Uterus (tissue), 4 donors: ENCODE measurements at places on chromosomes 1 and 21.

DNA sequence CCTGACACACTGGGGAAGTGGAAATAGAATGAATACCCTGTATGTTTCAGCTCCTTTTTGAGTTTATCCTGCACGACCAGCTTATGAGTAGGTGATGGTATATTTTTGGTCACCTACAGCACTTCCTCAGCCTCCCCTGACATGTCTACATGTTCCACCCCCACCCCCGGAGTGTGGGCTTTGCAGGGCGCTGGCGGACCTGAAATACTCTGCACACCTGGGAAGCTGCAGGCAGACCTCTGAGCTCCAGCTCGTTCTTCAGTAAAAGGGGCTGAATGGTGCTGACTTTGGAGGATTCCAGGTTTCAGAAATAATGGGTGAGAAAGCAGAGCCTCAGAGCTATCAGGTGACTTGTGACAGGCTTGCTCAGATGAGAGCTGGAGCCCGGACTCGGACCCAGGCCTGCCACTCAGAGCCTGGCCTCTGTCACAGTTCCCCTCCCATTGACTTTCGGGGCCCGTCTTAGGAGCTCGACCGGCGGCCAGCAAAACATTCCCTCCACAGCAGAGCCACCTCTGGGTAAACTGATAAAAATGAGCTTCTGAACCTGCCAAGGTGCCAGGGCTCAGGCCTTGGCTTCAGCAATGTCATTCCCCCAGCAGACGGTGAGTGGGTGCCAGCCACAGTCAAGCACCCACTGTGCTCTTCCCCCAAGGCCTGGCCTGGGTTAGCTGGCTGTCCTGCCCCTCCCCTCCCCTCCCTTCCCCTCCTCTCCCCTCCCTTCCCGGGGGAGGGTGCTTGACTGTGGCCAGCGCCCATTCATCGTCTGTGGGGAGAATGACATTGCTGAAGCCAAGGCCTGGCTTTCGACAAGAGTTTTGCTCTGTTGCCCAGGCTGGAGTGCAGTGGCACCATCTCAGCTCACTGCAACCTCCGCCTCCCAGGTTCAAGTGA, 30.1 kb downstream of the DOP1B start:
- no peak for DNase-seq

GRCh38 chr1:55214934-55215193, 300 bp downstream of the USP24 start:
- DNase-seq = peak; percentile 38

GRCh38 chr1:209062863-209063262, 520.7 kb upstream of the CAMK1G start:
- no peak for DNase-seq

GRCh38 chr1:47592296-47593012, 154.6 kb downstream of the FOXD2 start:
- no peak for DNase-seq

DNA sequence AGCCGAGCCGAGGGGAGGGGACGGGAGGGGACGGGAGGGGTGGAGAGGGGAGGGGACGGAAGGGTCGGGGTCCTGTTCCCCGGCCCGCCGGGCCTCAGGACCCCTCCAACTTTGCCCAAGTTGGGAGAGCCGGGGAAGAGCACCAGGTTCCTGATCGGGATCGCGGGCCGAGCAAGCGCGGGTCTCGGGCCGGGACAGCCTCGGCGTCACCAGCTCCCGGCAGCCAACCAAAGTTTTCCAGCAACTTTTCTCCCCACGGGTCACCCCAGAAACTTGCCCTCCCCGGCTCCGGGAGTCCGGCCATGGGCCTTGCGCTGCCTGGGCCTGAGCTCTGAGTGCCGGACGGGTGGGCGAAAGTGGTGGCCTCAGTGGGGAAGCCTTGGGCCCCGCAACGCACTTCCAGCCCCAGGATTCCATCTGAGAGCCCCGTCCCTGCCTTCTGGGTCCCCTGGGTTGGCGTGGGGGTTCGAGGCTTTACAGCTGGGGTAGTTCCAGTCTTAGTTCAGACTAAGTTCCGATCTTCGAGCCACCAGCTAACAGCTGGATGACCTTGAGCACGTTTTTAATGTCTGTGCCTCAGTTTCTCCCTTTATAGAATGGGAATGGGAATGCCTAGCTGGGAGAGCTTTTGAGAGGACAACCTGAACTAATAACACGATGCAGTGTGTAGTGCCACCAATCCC, 458 bp downstream of the ZC3H12A start:
- DNase-seq = no peak

- DNase-seq = no peak
Measured at GRCh38 chr21:41763398-41763931, 3.4 kb downstream of the RIPK4 start.

DNA sequence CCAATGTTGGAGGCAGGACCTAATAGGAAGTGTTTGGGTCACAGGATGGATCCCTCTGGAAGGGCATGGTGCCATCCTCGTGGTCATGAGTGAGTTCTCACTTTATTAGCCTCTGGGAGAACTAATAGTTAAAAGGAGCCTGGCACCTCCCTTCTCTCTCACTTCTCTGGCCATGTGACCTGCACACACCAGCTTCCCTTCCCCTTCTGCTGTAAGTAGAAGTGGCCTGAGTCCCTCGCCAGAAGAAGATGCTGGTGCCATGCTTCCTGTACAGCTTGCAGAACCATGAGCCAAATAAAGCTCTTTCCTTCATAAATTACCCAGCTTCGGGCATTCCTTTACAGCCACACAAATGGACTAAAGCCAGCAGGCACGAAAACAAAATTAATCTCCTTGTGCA, 23.6 kb downstream of the ACOT7 start:
- no peak for DNase-seq

DNA sequence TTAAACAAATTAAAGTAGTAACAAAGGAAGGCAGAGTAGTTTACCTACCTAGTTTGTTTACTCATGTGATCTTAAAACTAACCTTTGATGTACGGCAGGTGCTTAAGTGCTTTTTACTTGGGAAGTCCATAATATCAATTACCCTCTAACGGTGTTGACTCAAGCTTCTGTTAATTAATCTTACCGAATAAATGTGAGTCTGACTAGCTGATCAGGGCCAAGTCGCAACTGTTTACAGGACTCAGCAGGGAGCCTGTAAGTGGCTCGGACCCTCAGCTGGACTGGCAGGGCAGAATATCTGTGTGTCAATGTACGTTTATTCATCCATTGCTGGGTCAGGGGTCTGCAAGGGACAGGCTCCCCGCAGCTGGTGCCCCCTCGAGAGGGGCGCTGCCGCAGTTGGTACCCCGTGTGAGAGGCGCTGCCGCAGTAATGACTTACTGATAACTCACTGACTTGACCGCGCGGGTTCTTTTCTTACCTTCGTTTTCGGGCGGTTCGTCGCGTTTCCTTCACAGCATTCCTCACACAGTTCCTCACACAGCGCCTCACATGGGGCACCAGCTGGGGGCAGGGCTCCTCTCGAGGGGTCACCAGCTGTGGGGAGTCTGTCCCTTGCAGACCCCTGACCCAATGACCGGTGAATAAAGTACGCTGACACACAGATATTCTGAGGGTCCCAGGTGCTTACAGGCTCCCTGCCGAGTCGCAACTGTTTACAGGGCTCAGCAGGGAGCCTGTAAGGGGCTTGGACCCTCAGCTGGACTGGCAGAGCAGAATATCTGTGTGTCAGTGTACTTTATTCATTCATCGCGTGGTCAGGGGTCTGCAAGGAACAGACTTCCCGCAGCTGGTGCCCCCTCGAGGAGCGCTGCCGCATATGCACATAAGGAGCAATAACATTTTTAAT, 3.0 kb downstream of the FMO1 start:
- DNase-seq = peak; percentile 34

DNA sequence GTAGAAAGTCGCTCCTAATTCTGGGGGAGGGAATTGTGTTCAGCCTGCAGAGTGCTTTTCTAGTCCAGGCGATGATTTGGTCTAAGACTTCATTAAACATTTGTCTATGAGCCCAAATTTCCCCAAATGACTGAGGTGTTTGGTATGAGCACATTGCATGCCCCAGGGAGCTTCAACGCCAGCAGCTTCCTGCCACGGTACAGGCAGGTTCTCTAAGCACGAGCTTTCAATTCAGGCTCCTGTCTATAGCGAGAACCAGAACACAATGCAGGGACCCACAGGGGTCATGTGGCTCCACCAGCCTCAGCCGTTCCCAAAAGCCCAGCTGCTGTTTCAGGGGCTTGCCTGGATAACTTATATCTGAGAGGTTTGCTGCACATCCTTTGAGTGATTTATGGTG, 34.1 kb upstream of the H6PD start:
- DNase-seq = no peak

- DNase-seq = no peak
Measured at GRCh38 chr1:20137604-20138003, 1.5 kb upstream of the PLA2G2F start.

DNA sequence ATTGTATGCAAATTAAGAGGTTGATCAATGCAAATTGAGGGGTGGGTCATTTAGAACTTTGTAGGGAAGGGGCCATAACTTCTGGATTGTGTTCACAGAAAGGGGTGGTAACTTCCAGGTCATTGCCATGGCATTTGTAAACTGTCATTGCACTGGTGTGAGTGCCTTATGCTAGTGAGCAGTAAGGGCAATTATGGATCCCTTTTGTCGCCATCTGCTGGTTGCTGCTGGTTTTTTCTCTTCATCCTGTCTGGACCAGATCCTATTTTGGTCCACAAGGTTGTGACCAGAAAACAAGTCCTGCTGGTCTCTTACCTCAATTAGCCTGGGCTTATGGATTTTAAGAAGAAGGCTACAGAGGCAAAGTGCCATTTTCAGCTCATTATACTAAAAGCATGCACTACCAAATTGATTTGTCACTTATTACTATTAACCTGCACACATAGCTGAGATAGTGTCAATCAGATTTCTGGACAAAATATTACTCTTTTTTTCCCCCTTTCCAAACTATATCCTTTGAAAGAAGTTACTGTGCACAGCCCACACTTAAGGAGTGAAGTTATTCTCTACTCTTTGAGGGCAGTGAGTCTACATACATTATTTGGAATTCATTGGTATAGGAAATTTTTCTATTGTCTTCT, 196.2 kb downstream of the ZC3H11B start:
- DNase-seq = peak; percentile 40

DNA sequence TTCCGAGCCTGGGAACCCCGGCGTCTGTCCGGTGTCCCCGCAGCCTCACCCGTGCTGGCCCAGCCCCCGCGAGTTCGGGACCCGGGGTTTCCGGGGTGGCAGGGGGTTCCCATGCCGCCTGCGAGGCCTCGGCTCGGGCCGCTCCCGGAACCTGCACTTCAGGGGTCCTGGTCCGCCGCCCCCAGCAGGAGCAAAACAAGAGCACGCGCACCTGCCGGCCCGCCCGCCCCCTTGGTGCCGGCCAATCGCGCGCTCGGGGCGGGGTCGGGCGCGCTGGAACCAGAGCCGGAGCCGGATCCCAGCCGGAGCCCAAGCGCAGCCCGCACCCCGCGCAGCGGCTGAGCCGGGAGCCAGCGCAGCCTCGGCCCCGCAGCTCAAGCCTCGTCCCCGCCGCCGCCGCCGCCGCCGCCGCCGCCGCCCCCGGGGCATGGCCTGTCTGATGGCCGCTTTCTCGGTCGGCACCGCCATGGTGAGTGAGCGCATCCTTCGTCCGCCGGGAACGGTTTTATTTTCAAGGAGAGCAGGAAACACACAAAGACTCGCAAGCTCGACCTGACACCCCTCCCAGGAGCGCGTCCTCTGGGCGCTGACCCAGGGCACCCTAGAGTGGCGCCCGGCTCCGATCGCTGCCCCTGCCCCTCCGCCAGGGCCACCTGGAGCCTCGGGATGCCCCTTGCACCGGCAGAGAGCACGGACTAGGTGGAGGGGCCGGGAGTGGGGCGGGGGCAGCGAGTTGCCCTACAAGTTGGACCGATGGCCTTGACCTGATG, at the start of gene ABCG1:
ABCG1 (plus strand) TSS at position 305 of the 770 bp plus-strand sequence; CDS start at position 428, 123 bp downstream.
- DNase-seq = no peak

DNA sequence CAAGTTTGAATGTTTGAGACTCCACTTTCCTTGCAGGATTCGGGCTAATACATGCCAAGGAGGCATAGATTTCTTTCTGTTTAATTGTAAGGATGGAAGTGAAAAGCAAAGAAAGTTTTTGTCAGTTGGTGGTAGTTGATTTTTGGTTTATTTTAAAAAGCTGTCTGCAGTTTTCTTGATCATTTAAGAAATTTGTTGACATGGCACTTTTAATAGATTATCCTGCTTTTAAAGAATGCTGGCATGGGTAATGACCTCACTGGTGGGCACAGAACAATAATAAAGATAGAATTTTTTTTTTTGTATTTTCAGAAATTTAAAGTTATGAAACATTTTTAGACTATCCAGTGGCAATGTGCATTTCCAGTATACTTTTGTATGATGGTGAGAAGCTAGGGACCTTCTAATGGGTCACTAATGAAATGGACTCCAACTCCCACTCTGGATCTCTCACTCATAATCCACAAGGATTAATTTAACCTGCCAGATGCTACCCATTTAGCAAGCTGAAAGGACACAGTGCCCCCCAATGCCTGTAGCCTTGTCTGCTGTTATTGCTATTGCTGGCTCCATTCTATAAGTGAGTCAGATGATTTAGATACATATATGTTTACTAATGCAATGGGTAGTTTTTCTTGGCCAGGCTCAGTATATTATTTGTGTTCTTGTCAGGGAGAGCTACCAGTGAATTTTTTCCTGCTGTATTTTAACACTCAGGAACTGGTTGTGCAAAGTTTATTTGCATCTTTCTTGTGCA, 190.2 kb upstream of the SGIP1 start:
- DNase-seq = no peak

DNA sequence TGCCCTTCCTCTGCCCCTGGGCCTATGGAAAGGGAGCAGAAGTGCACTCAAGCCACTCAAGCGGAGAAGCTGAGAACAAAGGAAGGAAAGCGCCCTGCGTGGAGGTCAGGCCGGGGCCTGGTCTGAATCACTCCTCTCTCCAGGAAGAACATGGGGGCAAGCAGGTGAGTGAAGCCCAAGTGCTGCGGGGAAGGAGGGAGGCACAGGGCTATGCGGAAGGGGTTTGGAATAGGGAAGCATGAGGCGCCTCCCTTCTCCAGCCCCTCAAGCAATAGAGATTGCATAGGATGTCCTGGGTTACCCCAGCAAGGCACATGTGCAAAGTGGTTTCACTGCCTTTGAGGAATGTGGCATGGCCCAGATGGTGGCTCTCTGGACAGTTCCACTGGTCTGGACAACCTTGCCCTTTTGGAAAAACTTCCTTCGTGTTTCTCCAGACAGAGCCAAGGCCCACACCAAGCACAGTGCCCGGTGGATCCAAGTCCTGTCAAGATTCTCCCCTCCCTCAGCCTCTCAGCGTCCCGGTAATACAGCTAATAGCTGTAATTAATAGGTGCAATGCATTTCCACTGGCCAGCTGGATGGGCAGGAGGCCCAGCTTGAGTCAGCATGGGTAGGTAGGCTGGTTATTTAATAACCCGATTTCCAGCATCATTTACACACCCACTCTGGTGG, 13.7 kb downstream of the BLACAT1 start:
- no peak for DNase-seq
